ENCODE measurements at places on chromosomes 13 and 19.

GRCh38 chr19:29191005-29191404 lies 21.9 kb downstream of the UQCRFS1 start:
- DNase-seq, result no peak

GRCh38 chr19:41774515-41774980 lies 19.2 kb downstream of the CEACAM6 start:
- peak; percentile 34 for DNase-seq

GRCh38 chr19:39130337-39131254 lies 5.0 kb downstream of the PAK4 start:
- no peak for DNase-seq

GRCh38 chr13:48644141-48644540 lies 9.6 kb upstream of the CYSLTR2 start:
- DNase-seq, result no peak

GRCh38 chr13:71871844-71872243 lies 4.8 kb upstream of the DACH1 start:
- DNase-seq, result no peak
